H4 (cell line): ENCODE measurements at places on chromosomes 5 and 9. TPM values are rescaled to one million over a fixed set of nuclear protein-coding genes. Genes with fewer than 3 reads are reported as not detected.

DNA sequence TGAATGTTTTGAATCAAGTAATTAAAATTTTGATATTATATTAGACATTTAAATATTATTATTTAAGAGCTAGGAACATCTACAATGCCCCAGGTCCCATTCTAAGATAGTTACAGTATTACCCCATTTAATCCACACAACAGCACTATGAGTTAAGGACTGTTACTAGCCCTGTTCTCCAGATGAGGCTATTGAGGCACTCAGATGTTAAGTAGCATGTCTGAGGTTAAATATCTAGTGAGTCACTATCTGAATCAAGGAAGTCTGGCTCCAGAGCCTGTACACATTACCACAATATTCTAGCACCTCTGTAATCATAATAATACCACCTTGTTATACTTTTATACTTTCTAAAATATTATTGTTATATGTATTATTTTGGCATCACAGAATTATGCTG lies 304.6 kb downstream of the PDE4D start:
- DNase-seq: no peak

DNA sequence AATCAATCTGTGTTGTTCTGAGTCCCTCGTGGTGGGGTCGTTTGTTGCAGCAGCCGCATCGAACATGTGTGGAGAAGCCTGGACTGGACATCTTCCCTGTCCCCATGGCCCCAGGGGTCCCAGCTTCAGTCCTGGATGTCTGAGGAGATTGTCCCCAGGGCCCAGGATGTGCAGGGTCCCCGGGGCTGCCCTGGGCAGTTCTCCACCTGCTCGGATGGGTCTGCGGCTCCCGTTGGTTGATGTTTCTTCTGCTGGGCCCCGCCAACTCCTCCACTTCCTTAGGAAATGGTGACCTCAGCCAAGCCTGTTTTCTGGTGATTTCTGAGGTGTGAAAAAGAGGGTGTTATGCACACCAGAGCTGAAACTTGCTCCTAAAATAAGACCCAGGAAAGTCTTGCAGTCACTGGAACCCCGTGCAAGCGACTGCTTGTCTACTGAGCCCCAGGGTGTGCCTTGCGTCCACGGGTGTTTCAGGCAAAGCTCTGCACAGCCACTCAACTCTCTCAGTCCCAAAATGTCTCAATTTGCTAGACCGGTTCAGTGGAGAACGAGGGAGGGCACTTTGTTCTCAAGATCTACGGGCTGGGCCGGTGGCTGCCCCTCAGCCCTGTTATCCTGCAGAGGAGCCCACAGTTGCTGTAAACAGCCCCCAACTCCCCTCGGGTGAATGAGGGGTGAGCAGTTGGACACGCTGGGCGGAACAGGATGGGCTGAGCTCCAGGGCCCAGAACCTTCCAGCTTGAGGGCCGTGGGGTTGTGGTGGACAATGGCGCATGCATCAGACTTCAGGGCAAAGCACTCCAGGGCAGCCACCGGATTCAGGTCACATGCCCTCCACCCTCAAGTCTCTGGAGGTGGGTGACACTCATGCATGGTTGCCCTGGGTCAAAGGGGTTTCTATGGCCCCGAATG lies 66.7 kb upstream of the OLFM1 start:
- no peak for DNase-seq

DNA sequence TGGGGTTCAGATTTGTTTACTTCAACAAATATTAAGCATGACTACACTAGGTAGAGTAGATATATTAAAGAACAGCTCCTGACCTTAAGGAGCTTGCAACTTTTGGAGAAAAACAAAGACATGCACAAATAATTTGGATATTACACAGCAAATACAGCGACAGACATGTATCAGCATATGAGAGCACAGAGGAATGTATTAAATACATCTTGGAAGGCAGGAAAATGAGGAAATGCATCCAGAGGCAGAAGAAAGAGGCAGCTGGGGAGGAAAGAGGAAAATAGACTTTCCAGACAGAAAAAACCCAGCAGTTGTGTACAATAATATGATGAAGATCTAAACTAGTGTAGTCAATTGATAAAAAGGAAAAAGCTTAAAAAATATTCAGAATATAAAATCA lies 392.2 kb downstream of the PDE4D start:
- no peak for DNase-seq

DNA sequence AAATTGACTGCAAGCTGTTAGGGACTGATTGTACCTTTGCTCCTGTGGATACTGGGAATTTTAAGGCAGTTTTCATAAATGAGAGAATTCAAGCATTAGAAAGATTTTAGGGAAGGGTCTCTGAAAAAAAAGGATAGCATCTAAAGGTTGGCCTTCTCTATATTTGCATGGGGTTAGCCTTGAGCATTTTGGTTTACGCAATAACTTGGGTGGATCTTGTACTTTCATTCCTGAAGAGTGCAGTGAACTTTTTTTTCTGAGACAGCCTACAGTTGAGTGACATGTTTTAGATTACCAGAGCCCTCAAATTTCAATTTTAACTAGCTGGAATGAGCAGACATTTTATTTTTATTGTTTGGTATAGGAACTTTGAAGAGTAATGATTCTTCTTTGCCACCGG lies 91.6 kb upstream of the NR3C1 start:
- DNase-seq: no peak

GRCh38 chr5:170464280-170465127 lies 39.3 kb upstream of the KCNIP1 start:
- DNase-seq: no peak

- no peak for DNase-seq
Observed at GRCh38 chr5:86824637-86825036, 206.9 kb downstream of the COX7C start.

- DNase-seq: no peak
Observed at GRCh38 chr5:60830581-60831127, 13.4 kb downstream of the ELOVL7 start.

DNA sequence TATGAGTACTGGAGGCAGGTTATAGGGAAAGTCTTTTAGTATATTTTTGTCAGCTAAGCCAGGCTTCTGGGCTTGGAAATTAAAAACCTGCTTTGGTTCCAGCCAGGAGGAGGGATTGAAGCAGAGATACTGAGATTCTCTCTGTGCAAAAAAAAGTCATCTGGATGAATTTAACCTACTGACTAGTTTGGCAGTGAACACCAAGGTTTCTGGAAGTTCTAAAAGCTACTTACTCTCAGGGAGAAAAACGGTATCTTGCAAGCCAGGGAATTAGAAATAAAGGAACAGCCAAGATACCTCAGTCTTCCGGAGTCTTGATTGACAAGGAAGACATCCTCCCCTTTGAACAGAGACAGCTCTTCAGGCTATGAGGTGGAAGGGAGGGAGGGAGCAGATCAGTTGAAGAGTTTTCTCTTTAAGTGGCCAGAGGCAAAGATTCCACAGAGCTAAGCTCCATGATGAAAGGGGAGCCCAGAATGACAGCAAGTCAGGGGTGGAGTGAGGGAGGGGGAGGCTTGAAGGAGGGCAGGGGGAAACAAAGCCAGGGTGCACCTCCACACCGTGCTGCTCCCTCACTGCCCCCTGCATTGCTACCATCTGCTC lies 8.3 kb upstream of the ZBTB34 start:
- DNase-seq: no peak

CNTNAP3B gene
- 23.1 and 23.4 TPM in 2 replicates for total RNA-seq

PRUNE2 gene
- 3.8 and 3.9 TPM in 2 replicates for total RNA-seq

MOB3B gene
- 0.10 and 0.39 TPM in 2 replicates for total RNA-seq

RAD23B gene
- 106 and 108 TPM in 2 replicates for total RNA-seq

BARX1 gene
- total RNA-seq: not detected in 2 replicates

FOXD4 gene
- 1.2 TPM in 1 of 2 replicates, not detected in the other for total RNA-seq
